ENCODE measurements at places on chromosomes 16 and 17. TPM values are rescaled to one million over a fixed set of nuclear protein-coding genes. Genes with fewer than 3 reads are reported as not detected.

DNA sequence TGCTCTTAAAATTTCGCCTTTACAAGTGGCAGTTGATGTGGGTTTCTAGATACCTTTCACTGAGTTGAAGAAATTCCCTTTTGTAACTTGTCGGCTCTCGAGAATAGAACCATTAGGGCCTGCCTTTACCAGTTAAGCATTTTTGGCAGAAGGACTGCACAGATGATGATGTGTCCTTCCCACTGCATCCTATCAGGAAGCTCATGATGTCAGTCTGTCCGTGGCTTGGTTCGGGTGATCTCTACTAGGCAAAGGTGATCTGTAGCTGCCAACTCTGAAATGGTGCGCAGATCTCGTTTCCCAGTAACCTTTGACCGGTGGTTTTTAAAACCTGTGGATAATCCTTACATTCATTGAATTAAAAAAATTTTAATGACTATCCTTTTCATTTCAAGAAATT lies 49.7 kb downstream of the ZNRF1 start:
- H3K4me1 ChIP-seq, result peaks cover 66% of the 10 kb centered on the region
- H3K27me3 ChIP-seq, result no peaks in the 10 kb centered on the region
- peak overlapping the region; percentile 45 for H3K27ac ChIP-seq

- no peak overlapping the region for H3K4me3 ChIP-seq
- H3K27ac ChIP-seq, result no peak overlapping the region
- H3K27me3 ChIP-seq, result peaks cover 9% of the 10 kb centered on the region
- H3K36me3 ChIP-seq, result no peaks in the 10 kb centered on the region
Observed at GRCh38 chr16:83458612-83459011, 349.2 kb upstream of the HSBP1 start.

GRCh38 chr16:19292186-19292585 lies 6.7 kb downstream of the CLEC19A start:
- H3K4me1 ChIP-seq, result peaks cover 8% of the 10 kb centered on the region
- H3K27me3 ChIP-seq, result no peaks in the 10 kb centered on the region
- H3K36me3 ChIP-seq, result no peaks in the 10 kb centered on the region
- no peak overlapping the region for H3K4me3 ChIP-seq
- DNase-seq, result no peak

DNA sequence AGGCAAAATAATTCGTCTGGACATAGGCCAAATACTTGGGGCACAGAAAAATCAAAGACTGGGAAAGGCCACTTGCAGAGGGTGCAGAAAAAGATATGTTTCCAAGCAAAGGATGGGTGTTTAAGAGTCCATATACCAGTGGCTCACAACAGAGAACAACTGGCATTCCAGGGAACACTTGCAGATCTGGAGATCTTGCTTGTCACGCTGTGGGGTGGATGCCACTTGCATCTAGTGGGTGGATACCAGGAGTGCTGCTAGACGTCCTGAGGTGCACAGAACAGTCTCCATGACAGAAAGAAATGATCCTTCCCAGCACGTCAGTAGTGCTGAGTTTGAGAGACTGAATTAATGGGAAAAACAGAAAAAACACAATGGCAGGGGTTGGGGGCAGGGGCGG lies 8.4 kb downstream of the CBX8 start:
- H3K4me3 ChIP-seq, result no peak overlapping the region
- no peaks in the 10 kb centered on the region for H3K4me1 ChIP-seq
- no peaks in the 10 kb centered on the region for H3K36me3 ChIP-seq

GRCh38 chr17:61259360-61259759 lies 140.3 kb upstream of the TBX2 start:
- no peaks in the 10 kb centered on the region for H3K36me3 ChIP-seq
- no peaks in the 10 kb centered on the region for H3K4me1 ChIP-seq
- no peak overlapping the region for H3K4me3 ChIP-seq
- H3K27me3 ChIP-seq, result no peaks in the 10 kb centered on the region
- no peak for DNase-seq

DNA sequence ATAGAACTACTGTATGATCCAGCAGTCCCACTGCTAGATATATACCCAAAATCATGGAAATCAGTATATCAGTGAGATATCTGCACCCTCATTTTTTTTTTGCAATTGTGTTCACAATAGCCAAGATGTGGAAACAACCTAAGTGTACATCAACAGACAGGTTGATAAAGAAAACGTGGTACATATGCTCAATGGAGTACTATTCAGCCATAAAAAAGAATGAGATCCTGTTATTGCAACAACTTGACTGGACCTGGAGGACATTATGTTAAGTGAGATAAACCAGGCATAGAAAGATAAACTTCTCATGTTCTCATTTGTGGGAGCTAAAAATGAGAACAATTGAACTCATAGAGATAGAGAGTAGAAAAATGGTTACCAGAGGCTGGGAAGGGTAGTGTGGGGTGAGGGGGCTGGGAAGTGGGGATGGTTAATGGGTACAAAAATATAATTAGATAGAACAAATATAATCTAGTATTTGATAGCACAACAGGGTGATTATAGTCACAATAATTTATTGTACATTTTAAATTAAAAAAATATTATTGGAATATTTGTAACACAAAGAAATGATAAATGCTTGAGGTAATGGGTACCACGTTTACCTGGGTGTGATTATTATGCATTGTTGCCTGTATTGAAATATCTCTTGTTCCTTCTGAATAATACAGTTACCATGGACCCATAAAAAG lies 7.8 kb upstream of the KRT10 start:
- no peak overlapping the region for H3K27ac ChIP-seq
- no peak for DNase-seq
- H3K4me3 ChIP-seq, result no peak overlapping the region
- H3K4me1 ChIP-seq, result no peaks in the 10 kb centered on the region

GRCh38 chr16:89695086-89695874 lies 6.2 kb downstream of the SPATA2L start:
- no peak for DNase-seq
- no peaks in the 10 kb centered on the region for H3K27me3 ChIP-seq
- no peak overlapping the region for H3K27ac ChIP-seq
- peaks cover 5% of the 10 kb centered on the region for H3K4me1 ChIP-seq
- H3K4me3 ChIP-seq, result no peak overlapping the region
- no peaks in the 10 kb centered on the region for H3K36me3 ChIP-seq

DNA sequence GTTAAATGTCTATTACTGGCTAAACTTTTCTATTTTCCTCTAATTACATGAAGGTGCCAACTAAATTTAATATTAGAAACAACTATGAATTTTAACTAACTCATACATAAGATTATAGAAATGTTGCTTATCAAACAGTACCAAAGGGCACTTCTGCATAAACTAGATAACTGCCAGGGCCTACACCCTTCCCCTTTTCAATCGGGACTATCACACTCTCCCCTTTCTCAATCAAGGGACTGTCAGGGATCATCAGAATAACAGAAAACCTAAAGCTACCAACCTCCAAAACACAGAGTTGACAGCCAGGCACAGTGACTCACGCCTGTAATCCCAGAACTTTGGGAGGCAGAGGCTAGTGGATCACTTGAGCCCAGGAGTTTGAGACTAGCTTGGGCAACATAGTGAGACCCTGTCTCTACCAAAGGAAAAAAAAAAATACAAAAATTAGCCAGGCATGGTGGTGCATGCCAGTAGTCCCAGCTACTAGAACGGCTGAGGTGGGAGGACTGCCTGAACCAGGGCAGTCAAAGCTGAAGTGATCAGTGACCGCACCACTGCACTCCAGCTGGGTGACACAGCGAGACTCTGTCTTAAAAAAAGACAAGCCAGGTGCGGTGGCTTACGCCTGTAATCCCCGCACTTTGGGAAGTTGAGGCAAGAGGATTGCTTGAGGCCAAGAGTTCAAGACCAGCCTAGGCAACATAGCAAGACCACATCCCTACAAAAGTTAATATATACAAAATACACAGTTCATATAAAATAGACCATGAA lies 3.2 kb upstream of the PHLPP2 start:
- 0 out of 2 replicates have a peak, but pooled peaks cover 3% of the 10 kb centered on the region for H3K36me3 ChIP-seq
- no peak overlapping the region for H3K4me3 ChIP-seq
- H3K27me3 ChIP-seq, result no peaks in the 10 kb centered on the region

- H3K4me3 ChIP-seq, result no peak overlapping the region
- H3K4me1 ChIP-seq, result peaks cover 66% of the 10 kb centered on the region
- H3K36me3 ChIP-seq, result no peaks in the 10 kb centered on the region
Observed at GRCh38 chr16:4496305-4496704, 20.1 kb downstream of the HMOX2 start.

DNA sequence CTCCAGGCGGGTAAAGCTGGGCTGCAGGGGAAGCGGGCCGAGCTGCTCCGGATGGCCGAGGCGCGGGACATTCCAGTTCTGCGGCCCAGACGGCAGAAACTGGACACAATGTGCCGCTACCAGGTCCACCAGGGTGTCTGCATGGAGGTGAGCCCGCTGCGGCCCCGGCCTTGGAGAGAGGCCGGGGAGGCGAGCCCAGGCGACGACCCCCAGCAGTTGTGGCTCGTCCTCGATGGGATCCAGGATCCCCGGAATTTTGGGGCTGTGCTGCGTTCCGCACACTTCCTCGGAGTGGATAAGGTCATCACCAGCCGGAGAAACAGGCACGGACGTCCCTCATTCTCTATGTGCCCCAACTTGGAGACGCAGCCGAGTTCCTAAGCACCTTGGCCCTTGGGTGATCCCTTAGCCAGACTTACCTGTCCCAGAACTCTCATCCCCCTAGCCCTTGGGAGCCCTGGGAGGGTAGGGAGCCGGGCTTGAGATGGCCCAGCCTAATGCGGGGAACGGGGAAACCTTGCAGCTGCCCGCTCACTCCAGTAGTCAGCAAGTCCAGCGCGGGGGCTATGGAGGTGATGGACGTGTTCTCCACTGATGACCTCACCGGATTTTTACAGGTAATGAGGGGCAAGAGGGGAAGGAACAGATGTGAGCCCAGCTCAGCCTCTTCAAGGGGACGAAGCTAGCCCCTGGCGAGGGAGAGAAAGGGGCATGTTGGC lies 806 bp downstream of the MRM1 start:
- H3K4me3 ChIP-seq, result peak overlapping the region; percentile 77
- no peaks in the 10 kb centered on the region for H3K36me3 ChIP-seq
- peaks cover 8% of the 10 kb centered on the region for H3K4me1 ChIP-seq

DNA sequence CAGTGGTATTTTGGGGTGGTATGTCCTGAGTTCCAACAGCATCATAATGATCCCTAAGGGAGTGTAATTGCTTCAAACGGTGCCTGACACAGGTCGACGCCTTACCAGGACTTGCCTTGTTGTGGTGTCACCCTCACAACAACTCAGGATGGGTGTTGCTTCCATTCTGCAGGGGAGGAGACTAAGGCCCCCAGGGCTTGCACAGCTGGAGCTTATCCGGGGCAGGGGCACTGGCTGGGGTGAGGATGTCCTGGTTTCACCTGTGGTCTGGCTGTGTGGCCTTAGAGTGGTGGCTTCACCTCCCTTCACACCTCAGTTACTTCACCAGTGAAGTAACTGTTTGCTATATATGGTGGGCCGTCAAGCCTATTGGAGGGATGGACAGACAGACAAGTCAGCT lies 23.3 kb downstream of the LLGL2 start:
- no peak for DNase-seq
- H3K4me1 ChIP-seq, result peaks cover 31% of the 10 kb centered on the region
- no peaks in the 10 kb centered on the region for H3K36me3 ChIP-seq
- H3K27me3 ChIP-seq, result no peaks in the 10 kb centered on the region
- peak overlapping the region; percentile 94 for H3K27ac ChIP-seq

GRCh38 chr16:78485188-78485916 lies 385.9 kb downstream of the WWOX start:
- no peaks in the 10 kb centered on the region for H3K27me3 ChIP-seq
- DNase-seq, result no peak
- H3K27ac ChIP-seq, result no peak overlapping the region
- H3K36me3 ChIP-seq, result no peaks in the 10 kb centered on the region
- no peak overlapping the region for H3K4me3 ChIP-seq
- no peaks in the 10 kb centered on the region for H3K4me1 ChIP-seq

- no peaks in the 10 kb centered on the region for H3K4me1 ChIP-seq
- peak overlapping the region; percentile 10 for H3K4me3 ChIP-seq
- no peak for DNase-seq
- H3K27me3 ChIP-seq, result peaks cover 71% of the 10 kb centered on the region
- H3K36me3 ChIP-seq, result no peaks in the 10 kb centered on the region
Observed at GRCh38 chr16:1019231-1020090, 37.9 kb downstream of the SOX8 start.

DNA sequence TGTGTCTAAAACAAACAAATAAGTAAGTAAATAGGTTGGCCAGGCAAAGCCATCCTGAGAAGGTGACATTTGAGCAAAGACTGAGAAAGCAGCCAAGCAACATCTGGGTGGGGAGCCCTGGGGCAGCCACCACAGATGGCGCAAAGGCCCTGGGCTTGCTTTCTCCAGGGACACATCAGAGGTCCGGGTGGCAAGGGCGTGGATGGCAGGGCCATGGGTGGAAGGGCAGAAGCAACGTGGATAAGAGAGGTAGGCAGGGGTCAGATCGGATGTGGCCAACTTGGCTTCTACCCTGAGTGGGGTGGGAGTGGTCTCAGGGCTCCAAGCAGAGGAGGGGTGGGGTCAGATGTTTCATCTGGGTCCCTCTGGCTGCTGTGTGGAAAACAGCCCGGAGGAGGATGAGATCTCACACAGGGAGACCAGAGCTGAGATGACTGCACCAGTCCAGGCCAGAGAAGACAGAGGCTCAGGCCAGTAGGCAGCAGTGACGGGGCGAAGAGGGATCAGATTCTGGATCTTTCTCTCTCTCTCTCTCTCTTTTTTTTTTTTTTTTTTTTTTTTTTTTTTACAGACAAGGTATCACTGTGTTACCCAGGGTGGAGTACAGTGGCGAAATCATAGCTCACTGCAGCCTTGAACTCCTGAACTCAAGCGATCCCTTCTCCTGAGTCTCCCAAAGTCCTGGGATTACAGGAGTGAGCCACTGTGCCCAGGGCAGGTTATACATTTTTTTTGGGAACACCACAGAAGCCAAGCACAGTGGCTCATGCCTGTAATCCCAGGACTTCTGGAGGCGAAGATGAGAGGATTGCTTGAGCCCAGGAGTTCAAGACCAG lies 6.1 kb upstream of the SPN start:
- H3K4me3 ChIP-seq, result no peak overlapping the region
- H3K36me3 ChIP-seq, result no peaks in the 10 kb centered on the region
- DNase-seq, result no peak

DNA sequence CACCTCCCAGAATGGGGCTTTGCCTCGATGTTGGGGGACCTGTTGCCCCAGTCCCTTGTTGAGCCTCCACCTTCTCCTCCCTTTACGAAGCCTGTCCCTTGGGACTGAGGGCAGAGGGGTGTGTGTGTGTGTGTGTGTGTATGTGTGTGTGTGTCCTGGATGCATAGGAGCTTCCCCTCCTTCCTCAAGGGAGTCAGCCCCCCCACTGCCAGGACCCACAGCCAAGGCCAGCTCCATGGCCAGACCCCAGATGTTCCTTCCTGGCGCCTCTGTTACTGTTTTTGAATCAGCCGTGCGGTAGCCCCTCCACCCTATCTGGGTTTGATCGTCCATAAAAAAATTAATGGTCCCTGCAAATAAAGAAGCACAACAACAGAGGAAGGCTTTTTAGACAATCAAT lies 17.7 kb upstream of the DOK4 start:
- no peak for DNase-seq
- no peak overlapping the region for H3K4me3 ChIP-seq
- H3K36me3 ChIP-seq, result no peaks in the 10 kb centered on the region
- peaks cover 11% of the 10 kb centered on the region for H3K27me3 ChIP-seq

CLUH gene
- total RNA-seq, result 142 TPM

MMP25 gene
- 0.28 TPM for total RNA-seq

PPP1R27 gene
- not detected for total RNA-seq

KRTAP9-8 gene
- not detected for total RNA-seq

CES1 gene
- total RNA-seq, result 141 TPM

Measured in PC-9 (cell line).